ENCODE measurements at places on chromosomes 1 and 21.

GRCh38 chr1:201042779-201043461, 19.4 kb upstream of the KIF21B start:
- peak; percentile 92 for DNase-seq

GRCh38 chr1:104064399-104064798, 314.7 kb downstream of the AMY1C start:
- peak; percentile 67 for DNase-seq

- no peak for DNase-seq
These were observed 174.2 kb downstream of the BRINP3 start for GRCh38 chr1:190303501-190303900.

- DNase-seq, result no peak
These were observed 178.4 kb upstream of the HMCN1 start for GRCh38 chr1:185555743-185556142.

DNA sequence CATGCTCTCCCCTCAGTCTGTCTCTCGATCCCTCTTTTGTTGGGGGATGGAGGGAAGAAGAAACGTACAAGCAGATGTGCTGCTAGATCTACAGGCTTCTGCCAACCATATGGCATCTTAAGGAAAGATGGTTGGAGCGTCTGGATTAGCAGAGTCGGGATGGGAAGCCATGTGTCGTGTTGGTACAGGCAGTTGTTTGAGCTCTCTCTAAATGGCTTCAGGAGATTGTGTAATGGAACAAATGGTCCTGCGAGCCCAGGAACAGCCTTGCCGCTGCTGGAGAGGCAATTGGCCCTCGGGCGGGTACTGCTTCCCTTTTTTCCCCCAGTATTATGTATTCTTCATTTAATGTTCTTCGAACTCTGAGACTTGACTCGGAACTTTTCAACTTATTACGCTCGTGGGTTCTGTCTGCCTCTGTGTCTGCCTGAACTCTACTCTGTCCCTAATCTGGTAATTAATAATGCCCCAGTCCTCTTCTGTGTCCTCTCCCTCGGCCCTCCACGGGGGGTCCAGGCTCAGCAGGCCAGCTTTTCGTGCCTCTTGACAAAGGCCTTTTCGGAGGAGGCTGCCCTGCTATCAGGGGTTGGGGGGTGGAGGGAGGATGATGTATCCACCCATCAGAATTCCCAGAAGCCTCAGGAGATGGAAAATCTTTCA, 215.3 kb downstream of the SDCCAG8 start:
- no peak for DNase-seq

- DNase-seq, result no peak
These were observed 39.9 kb upstream of the ACTRT2 start for GRCh38 chr1:2981388-2981787.

Measured in PC-3 (cell line).